ENCODE measurements at places on chromosomes 2 and 18.

GRCh38 chr18:26621161-26622026, 73.0 kb upstream of the KCTD1 start:
- no peak for DNase-seq

DNA sequence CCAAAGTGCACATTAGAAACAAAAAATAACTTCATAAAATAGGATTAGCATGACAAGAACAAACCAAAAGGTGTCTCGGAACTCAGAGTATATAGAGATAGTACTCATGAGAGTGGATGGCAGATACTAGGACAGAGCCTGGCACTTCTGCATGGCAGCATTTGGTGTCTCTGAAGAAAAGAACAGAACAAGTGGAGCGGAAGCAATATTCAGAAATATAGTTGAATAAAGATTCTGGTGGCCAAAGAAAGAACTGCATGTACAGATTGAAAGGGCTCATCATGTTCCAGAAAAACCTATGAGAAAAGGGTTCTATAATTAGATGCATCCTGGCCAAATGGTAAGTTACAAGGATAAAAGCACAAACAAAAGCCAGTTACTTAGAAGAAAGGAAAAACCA, 90.9 kb downstream of the CCDC138 start:
- no peak for DNase-seq

DNA sequence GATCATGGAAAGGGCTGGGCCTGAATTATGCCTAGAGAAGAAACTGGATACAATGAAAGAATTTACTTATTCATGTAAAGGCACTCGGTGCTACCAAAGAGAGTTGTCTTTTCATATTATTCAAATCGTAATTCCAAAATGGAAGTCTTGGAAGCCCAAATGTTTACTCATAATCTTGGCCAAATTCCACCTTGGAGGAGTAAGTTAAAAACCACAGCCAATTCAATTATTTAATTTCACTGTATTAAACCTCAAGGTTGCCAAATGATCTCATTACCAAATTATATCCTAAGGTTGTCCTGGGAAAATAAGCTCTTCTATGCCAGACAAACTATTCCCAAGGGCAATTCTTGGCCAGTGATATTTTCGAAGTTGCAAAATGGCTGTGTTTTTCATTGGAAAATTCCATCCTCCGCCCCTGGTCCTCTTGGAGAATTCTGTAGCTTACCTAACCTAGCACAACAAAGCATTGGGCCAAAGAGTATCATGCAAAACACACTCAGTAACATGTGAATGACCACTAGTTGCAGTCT, 11.1 kb upstream of the VPS4B start:
- DNase-seq = no peak

DNA sequence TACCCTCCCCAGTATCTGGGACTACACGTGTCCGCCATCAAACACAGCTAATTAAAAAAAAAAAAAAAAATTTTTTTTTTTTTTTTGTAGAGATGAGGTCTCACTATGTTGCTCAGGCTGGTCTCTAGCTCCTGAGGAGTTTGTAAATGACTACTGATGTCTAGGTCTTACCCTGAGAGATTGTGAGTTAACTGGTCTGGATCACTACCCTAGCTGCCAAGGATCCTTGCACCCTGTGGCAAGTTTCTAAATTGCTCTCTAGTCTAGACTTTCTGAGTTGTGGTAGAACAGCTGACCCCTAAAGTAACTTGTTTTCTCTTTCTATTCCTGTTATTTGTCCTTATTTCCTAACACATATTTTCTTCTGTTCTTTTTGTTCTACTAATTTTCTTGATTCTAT, 44.5 kb downstream of the ABHD3 start:
- no peak for DNase-seq

- no peak for DNase-seq
Observed at GRCh38 chr2:152049541-152049940, 49.3 kb downstream of the CACNB4 start.

- no peak for DNase-seq
Observed at GRCh38 chr2:175371378-175371777, 189.9 kb upstream of the ATP5MC3 start.

GRCh38 chr18:55641486-55641885, 53.5 kb upstream of the TCF4 start:
- DNase-seq = no peak

- DNase-seq = no peak
Observed at GRCh38 chr18:74430806-74431571, 26.1 kb downstream of the DIPK1C start.

DNA sequence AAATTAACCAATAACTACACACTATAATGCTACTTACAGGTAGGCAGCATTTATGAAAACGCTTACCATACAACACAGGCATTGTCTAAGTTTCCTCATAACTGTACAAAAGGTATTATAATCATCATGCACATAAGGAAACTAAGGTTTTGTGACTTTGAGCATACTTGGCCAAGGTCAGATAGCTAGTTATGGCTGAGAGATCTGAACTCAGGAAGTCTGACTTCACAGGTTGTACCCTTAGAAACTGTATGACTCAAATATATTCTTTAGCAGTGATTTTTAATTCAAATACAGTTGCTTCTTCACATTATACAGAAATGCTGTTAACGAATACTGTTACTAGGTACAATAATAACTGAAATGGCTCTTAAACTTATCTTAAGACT, 89.3 kb downstream of the TRIP12 start:
- no peak for DNase-seq

- DNase-seq = no peak
Observed at GRCh38 chr2:161228511-161229240, 68.4 kb downstream of the TANK start.

GRCh38 chr2:237199082-237199481, 113.4 kb downstream of the COPS8 start:
- no peak for DNase-seq

- no peak for DNase-seq
Observed at GRCh38 chr2:12998685-12999084, 281.9 kb downstream of the TRIB2 start.

DNA sequence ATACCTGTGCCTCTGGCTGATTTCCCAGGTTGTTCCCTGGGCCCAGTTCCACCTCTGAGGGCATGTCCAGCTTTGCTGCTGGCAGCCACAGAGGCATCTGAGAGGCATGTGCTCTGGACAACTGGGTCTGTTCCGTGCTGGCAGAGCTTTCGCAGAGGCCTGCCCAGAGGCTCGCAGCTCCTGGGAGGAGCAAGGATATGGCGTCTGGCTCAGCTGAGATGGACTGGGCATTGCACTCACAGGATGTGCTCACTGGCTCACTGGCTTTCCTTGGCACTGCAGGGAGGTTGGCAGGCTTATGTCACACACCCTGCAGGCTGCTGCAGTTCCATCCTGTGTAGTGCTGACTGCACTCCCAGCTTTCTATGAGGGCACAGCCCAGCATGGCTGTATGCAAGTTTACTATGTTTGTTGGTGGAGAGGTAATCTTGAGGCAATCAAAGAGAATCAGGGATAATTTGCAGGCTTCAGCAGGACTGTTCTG, 172.3 kb downstream of the PRKCE start:
- DNase-seq = no peak

GRCh38 chr18:332007-332406, 64.2 kb upstream of the THOC1 start:
- no peak for DNase-seq

DNA sequence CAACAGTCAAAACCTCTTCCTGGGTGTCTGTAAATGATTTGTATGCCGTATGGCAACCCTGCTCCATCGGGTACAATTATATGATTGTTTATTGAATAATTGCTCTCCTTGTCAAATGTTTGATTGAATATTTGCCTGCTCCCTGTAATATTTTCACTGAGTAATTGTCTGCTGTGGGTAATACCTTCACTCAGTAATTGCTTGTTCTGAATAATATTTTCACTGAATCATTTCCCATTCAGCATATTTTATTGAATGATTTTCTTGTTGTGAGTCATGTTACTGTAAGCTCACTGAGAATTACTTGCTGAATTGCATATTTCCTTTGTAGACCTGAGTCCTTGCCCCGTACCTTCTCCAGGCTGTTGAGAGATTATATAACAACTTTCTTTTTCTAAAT, 535.2 kb downstream of the METTL4 start:
- no peak for DNase-seq

DNA sequence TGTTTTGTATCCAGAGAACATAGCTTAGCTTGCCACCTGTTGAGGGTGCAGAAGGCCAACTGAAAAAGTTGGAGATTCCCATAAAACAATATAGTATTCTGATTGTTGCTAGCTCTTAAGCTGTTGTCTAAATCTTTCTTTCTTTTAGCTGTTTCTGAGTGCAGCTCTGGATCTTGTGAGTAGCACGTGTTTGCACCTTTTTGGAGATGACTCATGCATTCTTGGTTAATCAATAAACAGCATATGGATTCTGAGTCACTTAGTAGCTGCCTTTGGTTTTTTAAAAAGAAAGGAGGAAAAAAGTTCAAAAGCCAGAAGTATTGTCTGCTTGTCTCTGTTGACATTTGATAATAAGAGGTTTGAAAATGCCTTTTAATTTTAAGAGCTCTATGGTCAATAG, 483.0 kb upstream of the FSIP2 start:
- DNase-seq = no peak

DNA sequence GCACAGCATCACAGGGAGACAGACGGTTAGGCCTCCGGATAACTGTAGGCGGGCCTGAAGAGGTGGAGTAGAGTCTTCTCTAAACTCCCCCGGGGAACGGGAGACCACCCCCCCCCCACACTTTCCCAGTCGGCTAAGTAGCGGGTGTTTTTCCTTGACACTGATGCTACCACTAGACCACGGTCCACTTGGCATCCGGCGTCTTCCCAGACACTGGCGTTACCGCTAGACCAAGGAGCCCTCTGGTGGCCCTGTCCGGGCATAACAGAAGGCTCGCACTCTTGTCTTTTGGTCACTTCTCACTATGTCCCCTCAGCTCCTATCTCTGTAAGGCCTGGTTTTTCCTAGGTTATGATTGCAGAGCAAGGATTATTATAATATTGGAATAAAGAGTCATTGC, 25.7 kb upstream of the NCL start:
- no peak for DNase-seq

- no peak for DNase-seq
Observed at GRCh38 chr2:21710031-21710430, 586.3 kb downstream of the TDRD15 start.

- no peak for DNase-seq
Observed at GRCh38 chr2:179132076-179132475, 82.1 kb upstream of the CCDC141 start.

GRCh38 chr2:140257692-140258300, 1477.6 kb upstream of the NXPH2 start:
- DNase-seq = no peak

DNA sequence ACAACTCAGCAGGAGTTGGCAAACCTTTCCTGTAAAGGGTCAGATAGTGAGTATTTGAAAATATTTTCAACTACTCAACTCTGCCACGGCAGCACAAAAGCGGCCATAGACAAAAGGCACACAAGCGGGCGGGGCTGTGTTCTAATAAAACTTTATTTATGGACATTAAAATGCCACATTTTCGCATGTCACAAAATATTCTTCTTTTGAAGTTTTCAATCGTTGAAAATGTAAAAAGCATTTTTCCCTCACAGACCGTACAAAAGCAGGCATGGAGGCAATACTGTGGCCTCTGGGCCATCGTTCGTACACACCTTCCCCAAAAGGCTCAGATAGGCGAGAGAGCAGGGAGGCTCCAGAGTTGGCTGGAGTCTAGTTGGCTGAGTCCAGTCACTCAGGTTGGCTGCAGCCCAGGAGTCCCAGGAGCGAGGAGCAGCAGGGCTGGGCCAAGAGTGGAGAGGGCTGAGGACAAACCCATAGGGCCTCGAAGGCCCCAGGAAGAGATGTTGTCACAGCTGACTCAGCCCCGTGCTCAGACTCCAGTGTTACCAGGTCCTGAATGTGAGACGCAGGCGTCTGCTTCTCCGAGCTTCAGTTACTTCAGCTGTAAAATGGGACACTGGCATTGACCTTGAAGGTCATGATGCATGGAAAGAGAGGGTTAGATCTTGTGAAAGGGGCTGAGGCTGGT, 42.5 kb downstream of the SDC1 start:
- DNase-seq = no peak

DNA sequence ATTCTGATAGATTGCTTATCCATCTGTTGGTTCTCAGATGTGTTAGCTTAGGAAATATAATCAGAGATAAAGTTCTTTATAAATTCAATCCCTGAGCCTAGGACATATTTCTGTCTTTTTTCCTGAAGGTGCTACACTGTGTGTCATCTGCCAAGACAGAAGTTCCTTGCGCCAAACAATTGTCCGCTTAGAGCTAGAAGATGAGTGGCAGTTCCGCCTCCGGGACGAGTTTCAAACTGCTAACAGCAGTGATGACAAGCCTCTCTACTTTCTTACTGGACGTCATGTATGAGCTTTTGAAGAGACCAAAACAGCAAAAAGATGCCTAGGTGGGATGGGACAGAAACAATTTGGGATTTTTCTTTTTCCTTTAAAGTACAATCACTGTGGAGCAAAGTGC, 78.0 kb downstream of the ESCO1 start:
- no peak for DNase-seq

- DNase-seq = no peak
Observed at GRCh38 chr2:66496670-66497420, 61.9 kb downstream of the MEIS1 start.

GRCh38 chr2:29524652-29525051, 396.7 kb downstream of the ALK start:
- DNase-seq = no peak

DNA sequence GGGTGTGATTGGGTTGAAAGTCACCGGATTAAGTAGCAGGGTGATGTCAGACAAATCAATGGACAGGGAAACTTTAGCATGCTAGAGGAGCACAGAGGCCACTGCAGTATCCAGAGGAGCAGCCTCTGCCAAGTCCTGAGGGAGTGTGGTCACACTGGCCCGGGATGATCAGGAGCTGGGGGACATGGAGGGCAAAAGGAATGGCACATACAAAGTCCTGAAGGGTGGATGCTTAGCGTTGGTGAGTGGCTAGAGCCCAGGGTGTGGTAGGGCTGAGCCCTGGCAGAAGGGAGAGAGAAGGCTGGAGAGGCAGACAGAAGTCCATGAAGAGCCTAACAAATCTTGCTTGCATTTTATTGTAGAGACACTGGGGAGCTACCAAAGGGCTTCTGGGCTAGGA, 58.9 kb downstream of the RHBDD1 start:
- DNase-seq = no peak

DNA sequence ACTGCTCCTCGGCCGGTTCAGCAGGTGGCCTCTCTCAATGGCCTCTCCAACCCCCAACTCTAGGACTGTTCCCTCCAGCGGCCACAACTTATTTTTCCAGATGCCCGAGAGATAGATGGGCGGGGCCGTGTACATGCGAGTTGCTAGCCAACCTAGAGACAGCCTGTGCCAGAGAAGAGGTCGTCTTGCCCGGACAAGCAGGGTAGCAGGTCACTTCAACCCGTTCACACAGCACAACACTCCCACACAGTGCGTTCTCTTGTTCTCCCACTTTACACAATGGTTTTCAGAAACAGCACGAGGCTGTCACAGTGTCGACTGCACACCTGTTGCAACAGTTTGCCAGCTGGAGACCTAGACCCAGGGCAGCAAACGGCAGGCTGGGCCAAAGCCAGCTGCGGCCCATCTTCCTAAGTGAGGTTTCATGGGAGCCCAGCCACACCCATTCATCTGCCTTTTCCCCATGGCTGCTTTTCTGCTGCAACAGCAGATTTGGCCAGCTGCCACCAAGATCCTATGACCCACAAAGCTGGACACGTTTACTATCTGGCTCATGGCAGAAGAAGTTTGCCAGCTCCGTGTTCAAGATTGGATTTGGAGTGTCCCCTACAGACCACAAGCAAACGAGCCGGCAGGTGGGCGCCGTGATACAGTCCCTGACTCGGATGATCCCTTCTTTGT, 7.3 kb upstream of the PRLH start:
- DNase-seq = no peak

All from stimulated activated CD8-positive, alpha-beta memory T cell treated with anti-CD3 and anti-CD28 coated beads, Interleukin-12 subunit alpha, Interleukin-12 subunit beta, amount 100 ng/mL, for 4 hours (primary cell).